Activated naive CD4-positive, alpha-beta T cell treated with anti-CD3 and anti-CD28 coated beads for 36 hours (primary cell): ENCODE measurements at places on chromosomes 11 and 22. TPM values are rescaled to one million over a fixed set of nuclear protein-coding genes. Genes with fewer than 3 reads are reported as not detected.

GRCh38 chr11:62472063-62472884 lies 53.4 kb downstream of the SCGB1A1 start:
- DNase-seq = no peak

DNA sequence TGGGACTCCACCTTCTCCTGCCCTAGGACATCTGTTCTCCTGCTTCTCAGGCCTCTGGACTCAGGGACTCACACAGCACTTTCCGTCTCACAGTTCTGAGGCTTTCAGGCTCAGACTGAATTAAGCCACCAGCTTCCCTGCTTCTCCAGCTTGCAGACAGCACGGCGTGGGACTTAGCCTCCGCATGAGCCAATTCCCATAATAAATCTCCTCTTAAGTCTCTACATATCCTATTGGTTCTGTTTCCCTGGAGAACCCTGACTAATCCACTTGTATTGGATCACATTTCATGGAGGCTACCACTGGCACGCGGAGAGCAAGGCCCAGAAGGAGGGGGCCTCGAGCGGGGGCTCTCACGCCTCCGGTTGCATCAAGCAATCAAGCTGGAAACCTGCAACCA lies 1313.6 kb downstream of the TBC1D22A start:
- DNase-seq = no peak

The SLC22A12 gene
- total RNA-seq = not detected

The SLC29A2 gene
- 7.4 TPM for total RNA-seq

DNA sequence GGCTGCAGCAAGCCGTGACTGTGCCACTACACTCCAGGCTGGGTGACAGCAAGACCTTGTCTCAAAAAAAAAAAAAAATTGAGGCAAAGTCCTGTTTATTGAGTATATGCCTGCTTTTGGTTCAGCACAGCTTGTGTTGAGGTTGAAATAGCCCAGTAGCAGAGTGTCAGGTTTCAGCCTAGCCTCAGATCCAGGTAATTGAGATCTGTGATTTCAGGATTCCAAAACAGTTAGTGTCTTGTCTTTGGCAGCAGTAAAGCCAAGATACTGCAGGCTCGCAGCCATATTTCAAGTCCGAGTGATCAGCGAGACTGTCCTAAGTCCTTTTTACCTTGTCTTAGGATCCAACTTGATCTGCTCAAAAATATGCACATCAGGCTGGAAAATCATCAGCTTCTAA lies 27.0 kb downstream of the CUL5 start:
- DNase-seq = no peak

DNA sequence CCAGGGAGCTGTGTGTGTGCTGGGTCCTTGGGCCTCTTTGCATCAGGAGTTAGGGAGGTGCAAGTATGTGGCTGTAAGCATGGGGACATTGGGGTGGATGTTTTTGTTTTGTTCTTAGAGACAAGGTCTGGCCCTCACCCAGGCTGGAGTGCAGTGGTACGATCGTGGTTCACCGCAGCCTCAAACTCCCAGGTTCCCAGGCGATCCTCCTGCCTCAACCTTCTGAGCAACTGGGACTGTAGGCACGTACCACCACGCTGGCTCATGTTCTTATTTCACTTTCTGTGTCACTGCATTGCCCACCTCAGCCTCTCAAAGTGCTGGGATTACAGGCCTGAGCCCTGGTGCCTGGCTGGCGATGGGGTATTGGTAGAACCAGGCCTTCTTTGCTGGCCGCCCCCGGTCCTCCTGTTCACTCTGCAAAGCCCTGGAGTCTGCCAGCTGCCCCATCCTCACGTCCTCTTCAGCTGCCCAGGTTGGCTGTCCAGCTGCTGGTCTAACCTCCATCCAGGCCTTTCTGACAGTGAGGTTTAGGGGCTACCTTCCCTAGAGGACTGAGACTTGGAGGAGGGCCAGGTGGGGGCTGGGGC lies 851 bp upstream of the GRAMD4 start:
- DNase-seq = no peak

The MMP8 gene
- not detected for total RNA-seq

GRCh38 chr11:75386942-75387630 lies 12.2 kb upstream of the RPS3 start:
- no peak for DNase-seq
